Activated CD4-positive, alpha-beta T cell treated with anti-CD3 and anti-CD28 coated beads, Interleukin-2, amount 10 ng/mL, durations not matched to agents 7 days and 5 days (primary cell): ENCODE measurements at places on chromosomes 7 and 10.

- no peaks in the 10 kb centered on the region for H3K36me3 ChIP-seq
- H3K27me3 ChIP-seq = no peaks in the 10 kb centered on the region
- no peak for DNase-seq
- H3K4me1 ChIP-seq = no peaks in the 10 kb centered on the region
- no peak overlapping the region for H3K27ac ChIP-seq
These were observed 187.6 kb upstream of the NEBL start for GRCh38 chr10:21084700-21085099.

- no peak for DNase-seq
- H3K36me3 ChIP-seq = peaks cover 45% of the 10 kb centered on the region
- H3K4me1 ChIP-seq = peaks cover 60% of the 10 kb centered on the region
- H3K27ac ChIP-seq = peak overlapping the region; percentile 96
- peak overlapping the region; percentile 93 for H3K4me3 ChIP-seq
These were observed 1.1 kb downstream of the SP4 start for GRCh38 chr7:21429021-21429420.

DNA sequence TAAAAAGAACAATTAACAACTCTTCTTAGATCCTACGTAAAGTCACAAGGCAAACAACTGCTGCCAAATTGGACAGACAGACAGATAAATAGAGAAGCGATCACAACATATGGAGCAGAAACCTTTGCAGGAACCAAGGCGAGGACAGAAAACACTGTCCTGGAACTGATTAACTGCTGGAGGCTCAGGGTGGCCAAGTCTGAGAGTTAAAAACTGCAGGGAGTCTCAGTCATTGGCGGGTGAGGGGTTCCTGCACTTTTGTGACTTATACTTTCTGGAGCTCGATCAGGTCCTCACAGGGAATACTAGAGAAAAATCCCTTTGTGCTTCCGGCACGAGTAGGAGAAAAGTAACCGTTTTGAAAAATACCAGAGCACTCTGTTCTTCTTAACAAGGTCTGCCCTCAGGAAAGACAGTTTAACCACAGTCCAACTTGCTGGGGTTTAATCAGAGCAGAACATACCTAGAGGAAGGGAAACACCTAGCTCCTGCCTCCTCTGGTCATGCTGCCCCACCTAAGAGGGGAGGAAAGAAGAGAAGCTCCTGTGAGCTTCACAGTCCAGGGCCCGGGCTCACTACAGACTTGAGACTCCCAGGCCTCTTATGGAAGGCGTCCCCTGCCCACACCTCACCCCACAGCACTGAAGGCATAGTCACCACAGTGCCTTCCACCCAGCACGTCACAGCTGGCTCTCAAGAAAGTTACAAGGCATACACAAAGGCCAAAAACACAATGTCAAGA, 74.9 kb downstream of the LARP4B start:
- H3K4me3 ChIP-seq = no peak overlapping the region
- H3K4me1 ChIP-seq = peaks cover 44% of the 10 kb centered on the region
- H3K27ac ChIP-seq = peak overlapping the region; percentile 2
- no peaks in the 10 kb centered on the region for H3K27me3 ChIP-seq
- DNase-seq = no peak

GRCh38 chr7:158357106-158357897, 230.3 kb downstream of the PTPRN2 start:
- H3K36me3 ChIP-seq = no peaks in the 10 kb centered on the region
- no peak overlapping the region for H3K27ac ChIP-seq
- H3K27me3 ChIP-seq = no peaks in the 10 kb centered on the region
- no peak overlapping the region for H3K4me3 ChIP-seq
- no peak for DNase-seq
